ENCODE measurements at places on chromosomes 1 and 21.

DNA sequence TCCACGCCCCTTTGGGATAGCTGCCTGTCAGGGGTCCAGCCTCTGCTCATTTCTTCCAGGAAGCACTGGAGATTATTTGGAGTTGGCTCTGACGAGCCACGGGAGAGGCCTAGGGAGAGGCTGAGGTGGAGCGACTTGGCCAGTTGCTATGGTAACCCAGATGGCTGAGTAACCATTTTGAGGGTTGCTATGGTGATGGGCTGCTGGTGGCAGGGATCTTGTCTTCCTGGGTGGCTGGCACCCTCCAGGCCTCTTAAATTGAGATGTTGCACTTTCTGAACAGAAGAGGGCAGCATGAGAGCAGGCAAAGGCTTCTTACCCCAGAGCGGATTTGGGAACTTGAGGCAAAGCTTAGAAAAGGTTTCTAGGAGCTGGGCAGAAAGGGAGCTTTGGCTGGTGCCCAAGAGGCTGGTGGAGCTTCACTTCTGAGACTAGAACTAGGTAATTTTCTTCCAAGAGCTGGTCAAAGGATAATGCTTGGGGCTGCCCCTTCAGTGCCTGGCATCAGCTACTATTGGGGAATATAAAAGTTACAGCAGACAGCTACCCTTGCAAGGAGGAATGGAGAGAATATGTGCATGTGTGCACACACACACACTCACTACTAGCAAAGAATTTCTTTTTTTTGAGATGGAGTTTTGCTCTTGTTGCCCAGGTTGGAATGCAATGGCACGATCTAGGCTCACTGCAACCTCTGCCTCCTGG is 72.5 kb downstream of the NDUFS5 start:
- DNase-seq = peak; percentile 90

DNA sequence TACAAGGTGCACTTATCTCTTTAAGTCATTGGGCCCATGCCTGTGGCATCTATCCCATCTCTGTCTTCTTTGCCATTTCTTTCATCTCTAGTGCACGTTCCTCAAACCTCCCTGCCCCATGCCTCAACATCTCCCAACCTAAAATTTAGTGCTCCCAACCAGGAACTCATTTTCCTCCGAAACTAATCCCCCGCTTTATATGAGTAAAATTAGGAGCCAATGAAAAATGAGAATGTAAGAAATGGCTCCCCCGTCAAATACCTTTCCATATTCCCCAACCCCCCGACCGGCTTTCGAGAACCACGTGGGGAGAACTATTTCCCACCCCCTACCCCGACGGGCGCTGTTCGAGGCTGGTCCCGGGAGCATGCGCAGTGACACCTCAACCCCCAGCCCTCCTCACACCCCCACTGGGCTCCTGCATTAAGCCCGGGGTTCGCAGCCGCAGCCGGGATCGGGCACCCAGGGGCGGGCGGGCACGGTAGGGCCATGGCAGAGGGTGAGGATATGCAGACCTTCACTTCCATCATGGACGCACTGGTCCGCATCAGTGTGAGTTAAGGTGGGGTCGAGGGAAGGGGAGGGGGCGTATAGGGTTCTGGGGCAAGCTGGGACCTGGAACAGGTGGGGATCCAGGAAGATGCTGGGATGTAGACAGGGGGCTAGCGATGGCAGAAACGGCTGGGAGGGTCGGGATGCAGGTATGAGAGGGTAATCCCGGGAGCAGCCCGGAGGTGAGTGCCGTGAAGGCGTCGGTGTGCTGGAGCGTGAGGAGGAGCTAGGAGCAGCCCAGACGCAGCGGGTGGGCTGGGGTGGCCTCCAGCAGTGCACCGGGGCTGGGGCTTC is at the start of gene TRIM46:
TRIM46 (plus strand) TSS at position 372 of the 846 bp plus-strand sequence; CDS start at position 490, 118 bp downstream.
- DNase-seq = peak; percentile 74

DNA sequence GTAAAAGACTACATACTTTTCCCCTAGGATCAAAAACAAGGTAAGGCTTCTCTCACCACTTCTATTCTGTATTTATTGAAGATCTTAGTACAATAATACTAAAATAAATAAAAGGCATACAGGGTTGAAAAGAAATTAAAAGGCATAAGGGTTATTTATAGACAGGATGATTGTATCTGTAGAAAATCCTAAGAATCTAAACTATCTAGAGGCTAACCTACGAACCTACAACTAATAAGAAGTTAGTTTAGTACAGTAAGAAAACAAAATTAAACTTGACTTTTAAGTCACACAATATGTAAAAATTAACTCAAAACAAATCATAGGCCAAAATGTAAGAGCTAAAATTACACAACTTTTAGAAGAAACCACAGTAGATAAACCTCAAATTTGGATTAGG is 50.4 kb upstream of the ADAM30 start:
- DNase-seq = no peak

DNA sequence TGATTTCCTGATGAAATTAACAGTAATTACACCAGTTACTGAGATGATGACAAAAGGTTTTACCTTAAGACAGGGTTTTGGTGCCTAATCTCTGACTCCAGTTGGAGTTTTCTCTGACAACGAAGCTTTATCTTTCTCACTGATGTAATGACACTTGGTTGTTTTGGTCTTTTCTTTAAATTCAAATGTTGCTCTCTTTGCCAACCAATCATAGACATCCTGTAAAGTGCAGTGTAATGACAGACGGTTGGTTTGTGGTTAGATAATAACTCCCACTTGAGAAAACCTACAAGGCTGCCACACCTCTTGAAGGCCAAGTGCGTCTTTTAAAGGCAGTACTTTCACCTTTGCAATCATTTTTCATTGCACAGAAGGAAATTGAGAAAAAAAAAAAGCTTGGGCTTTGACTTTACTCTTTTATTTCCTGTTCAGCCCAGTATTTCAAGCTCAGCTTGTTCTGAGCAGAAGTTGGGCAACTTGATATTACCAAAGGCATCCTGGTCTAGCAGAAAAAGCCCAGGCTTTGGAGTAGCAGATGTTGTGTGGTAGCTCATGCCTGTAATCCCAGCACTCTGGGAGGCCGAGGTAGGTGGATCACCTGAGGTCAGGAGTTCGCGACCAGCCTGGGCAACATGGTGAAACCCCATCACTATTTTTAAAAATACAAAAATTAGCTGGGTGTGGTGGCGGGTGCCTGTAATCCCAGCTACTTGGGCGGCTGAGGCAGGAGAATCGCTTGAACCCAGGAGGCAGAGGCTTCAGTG is 14.9 kb downstream of the PDIK1L start:
- DNase-seq = no peak

DNA sequence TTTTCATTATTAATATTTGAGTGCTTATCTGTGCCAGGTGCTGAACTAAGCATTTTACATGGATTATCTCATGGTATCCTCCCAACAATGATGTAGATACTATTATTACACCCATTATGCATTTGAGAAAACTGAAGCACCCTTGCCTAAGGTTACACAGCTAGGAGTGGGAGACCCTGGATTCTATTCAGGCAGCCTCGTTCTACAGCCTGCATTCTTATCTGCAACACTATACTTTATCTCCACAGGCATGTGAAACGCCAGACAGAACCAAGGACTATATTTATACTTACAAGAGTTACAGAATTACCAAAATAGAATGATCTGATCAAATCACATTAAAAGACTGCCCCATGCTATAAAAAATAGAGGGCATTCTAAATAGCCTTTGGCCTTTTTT is 22.4 kb downstream of the LPAR3 start:
- no peak for DNase-seq

GRCh38 chr1:5567839-5568238 is 424.4 kb downstream of the NPHP4 start:
- DNase-seq = no peak

DNA sequence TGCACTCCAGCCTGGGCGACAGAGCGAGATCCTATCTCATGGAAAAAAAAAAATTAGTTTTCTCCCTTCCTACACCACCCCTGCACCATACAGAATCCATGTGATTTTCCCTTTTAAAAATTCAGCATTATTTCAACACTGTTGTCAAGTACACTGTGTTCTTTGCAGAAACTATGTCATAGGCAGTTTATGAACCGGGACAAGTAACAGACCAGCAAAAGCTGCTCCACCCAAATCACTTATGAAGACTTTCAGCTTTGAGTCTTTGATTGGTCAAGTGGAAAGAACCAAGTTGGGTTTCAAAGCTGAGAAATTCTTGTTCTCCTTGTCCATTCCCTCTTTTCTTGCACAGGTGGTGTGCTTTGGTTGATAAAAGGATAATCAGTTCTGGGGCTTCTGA is 173.0 kb downstream of the CDC7 start:
- DNase-seq = no peak

GRCh38 chr1:51002516-51002915 is 32.5 kb downstream of the CDKN2C start:
- DNase-seq = no peak

- DNase-seq = no peak
These were observed 42.0 kb upstream of the MTF1 start for GRCh38 chr1:37901191-37901892.

DNA sequence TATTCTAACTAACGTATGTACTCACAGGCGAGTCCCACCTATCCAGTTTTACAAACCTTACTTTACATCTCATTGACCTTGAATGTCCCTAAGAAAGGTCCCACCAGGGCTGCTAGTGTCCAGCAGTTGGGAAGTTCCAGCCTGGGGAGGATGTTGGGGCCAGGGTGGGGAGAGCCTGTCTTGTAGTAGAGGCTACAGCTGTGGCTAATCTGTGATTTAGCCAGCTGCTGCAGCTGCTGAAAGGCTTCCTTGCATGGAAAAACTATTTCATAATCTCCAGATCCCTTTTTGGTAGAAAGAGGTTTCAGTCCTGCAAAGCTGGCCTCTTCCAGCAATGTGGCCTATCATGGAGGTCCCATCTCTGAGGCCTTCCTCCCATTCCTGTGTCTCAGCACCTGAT is 23.1 kb downstream of the TNN start:
- no peak for DNase-seq

Measured in head of caudate nucleus (tissue), 42 donors.